ENCODE measurements at places on chromosomes 16 and 17. TPM values are rescaled to one million over a fixed set of nuclear protein-coding genes. Genes with fewer than 3 reads are reported as not detected.

Gene GPR179
- 0.21 TPM for total RNA-seq

Gene TTLL6
- 4.8 TPM for total RNA-seq

Gene C16orf89
- total RNA-seq = 6.3 TPM

Gene BCL6B
- total RNA-seq = 1.9 TPM

DNA sequence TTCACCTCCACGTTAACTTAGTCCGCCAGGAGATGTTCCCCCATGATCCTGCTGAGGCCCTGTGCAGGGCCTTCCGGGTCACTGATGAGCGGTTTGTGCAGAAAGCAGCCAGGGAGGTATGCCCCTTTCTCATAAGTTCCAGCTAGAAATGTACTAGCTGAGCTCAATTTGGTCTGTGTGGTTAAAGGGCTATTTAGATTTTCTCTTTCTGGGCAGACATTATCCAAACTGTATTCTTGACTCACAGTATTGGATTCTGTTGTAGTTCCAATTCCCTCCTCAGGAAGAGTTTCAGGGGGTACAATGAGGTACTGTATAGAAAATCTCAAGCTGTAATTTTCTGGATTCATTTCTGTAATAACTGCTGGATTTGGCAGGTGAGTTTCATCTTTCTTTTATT lies 137.1 kb downstream of the TRIM37 start:
- H3K27me3 ChIP-seq = no peaks in the 10 kb centered on the region
- no peak overlapping the region for H3K4me3 ChIP-seq
- H3K4me1 ChIP-seq = no peaks in the 10 kb centered on the region
- H3K36me3 ChIP-seq = no peaks in the 10 kb centered on the region
- no peak overlapping the region for H3K27ac ChIP-seq

GRCh38 chr16:25707553-25707952 lies 15.8 kb downstream of the HS3ST4 start:
- H3K4me1 ChIP-seq = no peaks in the 10 kb centered on the region
- no peak overlapping the region for H3K27ac ChIP-seq
- no peak overlapping the region for H3K4me3 ChIP-seq
- DNase-seq = no peak
- no peaks in the 10 kb centered on the region for H3K36me3 ChIP-seq

DNA sequence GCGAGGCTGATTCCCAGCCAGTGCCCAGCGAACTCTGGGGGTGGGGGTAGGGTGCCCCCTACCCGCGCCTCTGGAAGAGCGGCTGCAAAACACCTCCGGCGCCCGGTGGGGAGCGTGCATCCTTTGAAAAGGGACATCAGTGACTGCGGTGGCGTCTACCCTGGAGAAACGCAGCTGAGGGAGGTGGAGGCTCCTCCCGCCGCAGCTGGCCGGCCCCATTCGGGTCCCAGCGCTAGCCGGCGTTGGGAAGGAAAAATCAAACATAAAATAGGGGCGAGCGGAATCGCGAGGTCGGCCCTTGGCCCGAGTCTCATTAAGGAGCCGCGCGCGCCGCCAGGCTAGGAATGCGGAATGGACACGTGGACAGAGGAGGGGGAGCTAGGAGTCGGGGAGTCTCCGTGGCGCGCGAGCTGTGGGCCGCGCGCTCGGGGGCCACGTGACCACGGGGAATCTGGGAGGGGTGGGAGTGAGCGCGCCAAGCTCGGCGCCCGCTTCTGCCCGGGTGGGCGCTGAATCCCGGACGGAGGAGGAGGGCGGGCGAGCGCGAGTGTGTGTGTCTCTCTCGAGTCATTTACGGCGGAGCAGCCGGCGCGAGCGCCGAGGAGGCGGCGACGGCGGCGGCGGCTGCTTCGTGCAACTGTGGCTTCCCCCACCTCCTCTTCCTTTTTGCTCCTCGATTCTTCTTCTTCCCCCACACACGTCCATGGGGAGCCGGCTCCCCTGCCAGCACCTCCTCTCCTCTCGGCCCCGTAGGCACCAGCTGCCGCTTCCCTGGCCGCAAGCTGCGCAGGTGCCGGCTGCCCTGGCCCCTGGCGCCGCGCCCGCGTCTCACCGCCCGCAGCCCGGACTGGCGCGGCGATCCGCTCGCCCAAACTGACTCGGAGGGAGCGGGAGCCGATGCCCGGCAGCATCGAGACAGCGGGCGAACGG lies at the start of gene TMEM132E:
Gene TMEM132E, plus strand, starts transcription at position 566 of the 930 bp plus-strand sequence. CDS start 1,495 bp downstream, outside the sequence.
- H3K36me3 ChIP-seq = no peaks in the 10 kb centered on the region
- H3K27ac ChIP-seq = no peak within 1 kb of the TSS
- peak within 1 kb of the TSS; percentile 57 for H3K4me3 ChIP-seq
- DNase-seq = peak; percentile 20

All from tibial nerve (tissue), 4 donors.